Common myeloid progenitor, CD34-positive (primary cell): ENCODE measurements at places on chromosomes 16 and 17.

DNA sequence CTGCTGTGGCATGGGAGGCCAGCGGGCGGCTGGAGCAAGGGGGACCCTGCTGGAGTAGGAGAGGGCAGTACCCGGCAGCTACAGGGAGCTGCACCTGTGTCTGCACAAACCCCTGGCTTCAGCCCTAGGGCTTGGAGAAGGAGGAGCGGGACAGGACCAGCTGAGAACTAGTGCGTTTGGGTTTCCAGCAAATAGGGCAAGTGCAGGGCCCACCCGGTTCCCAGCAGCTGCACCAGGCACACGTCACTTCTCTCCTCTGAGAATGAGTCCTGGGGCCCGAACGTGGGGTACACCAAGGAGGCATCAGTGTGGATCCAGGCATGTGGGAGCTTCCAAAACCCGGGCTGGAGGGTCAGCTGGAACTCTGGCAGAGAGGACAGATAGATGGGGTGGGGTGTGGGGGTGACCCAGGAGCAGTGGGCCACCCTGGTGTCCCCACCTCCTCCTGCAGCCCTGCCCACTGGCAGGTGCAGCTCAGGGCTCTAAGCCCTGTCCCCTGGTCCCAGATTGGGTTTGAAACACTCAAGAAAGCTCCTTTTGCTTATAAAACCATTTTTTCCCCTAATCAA, 5.6 kb downstream of the C16orf89 start:
- DNase-seq = no peak

- no peak for DNase-seq
Measured at GRCh38 chr16:29892458-29892813, 6.9 kb downstream of the SEZ6L2 start.

GRCh38 chr17:31931756-31932155, 5.1 kb upstream of the SUZ12 start:
- DNase-seq = no peak

GRCh38 chr16:89845417-89845816, 17.1 kb downstream of the SPIRE2 start:
- peak; percentile 28 for DNase-seq

- peak; percentile 49 for DNase-seq
Measured at GRCh38 chr17:59853168-59853918, 39.4 kb downstream of the TUBD1 start.

GRCh38 chr16:1010815-1011214, 29.2 kb downstream of the SOX8 start:
- no peak for DNase-seq

GRCh38 chr17:1033503-1033902, 36.6 kb downstream of the TIMM22 start:
- DNase-seq = peak; percentile 74

DNA sequence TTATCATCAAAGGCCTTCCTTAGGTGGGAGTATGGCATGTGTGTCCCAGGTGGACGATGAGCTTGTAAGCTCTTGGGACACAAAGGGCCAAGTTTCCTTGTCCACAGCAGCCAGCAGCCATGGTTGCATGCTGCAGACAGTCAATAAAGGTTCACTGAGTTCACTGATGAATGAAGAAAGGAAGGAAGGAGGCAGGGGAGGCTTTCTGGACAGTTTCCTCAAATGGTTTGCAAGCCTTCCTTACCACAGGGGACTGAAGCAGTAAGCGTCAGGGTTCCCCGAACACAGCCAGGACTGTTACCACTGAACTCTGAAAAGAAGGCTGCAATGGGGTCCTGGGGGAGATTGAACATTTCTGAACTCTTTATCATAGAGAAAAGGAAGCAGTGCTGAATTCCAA, 111.1 kb downstream of the GAS7 start:
- peak; percentile 57 for DNase-seq

DNA sequence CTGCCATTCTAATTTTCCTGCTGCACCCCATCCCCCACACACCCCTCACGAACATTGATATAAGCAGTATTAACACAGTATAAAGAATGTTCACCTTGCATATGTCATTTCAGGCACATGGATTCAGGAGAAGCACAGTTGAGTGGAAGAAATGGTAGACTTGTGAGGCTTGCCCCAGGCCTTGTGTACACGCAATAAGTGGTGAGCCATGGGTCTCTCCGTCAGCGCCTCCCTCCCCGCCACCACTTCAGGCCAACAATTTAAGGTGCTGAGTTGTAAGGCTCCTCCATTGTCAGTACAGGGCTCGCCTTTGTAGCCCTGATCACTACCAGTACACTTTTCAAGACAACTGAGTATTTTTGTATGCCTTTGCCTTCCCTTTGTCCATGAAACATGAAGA, 12.2 kb upstream of the CLEC18C start:
- DNase-seq = no peak

GRCh38 chr17:71883258-71883657, 237.6 kb upstream of the SOX9 start:
- DNase-seq = no peak

DNA sequence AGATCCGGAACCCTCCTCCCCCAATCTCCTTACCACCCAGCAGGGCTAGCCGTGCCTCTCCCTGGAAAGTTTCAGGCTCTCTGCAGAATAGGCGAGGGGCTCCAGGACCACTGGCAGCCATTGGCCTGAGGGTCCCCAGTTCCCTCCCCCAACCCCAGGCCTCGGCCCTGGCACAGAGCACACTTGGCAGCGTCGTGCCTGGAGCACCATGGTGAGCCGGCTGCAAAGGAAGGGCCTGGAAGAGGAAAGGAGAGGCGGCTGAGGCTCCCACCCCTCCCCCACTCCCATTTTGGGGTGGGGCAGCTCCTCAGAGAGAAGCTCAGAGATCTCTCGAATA, 369 bp upstream of the BTBD17 start:
- DNase-seq = no peak

DNA sequence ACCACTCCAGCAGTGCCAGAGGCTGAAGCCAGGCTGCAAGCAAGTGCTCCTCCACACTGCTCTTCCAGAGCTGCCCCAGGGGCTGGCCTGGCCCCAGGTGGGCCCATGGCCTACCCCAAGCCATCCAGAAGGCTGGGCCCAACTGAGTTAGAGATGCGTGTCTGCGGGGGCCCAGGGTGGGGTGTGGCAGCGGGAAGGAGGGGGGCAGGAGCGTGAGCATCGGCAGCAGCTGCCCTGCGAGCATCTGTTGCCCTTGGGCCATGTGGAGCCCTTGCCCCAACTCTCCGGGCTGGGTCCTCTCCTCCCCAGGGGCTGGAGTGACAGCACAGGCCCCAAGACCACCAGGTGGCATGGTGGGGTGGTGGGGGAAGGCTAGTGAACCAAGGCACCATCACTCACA, 7.3 kb upstream of the SREBF1 start:
- DNase-seq = no peak

DNA sequence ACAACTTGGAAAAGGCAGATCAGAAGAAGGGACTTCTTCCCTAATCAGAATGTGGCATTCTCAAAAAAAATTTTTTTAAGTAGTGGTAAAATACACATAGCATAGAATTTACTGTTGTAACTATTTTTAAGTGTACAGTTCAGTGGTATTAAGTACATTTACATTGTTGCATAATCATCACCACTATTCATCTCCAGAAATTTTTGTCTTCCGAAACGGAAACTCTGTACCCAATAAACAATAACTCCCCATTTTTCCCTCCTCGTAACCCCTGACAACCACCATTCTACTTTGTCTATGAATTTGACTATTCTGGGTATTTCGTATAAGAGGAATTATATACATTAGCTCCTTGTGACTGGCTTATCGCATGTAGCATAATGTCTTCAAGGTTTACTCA, 18.9 kb downstream of the METTL9 start:
- DNase-seq = no peak

- DNase-seq = no peak
Measured at GRCh38 chr17:50033316-50033715, 22.6 kb upstream of the ITGA3 start.

DNA sequence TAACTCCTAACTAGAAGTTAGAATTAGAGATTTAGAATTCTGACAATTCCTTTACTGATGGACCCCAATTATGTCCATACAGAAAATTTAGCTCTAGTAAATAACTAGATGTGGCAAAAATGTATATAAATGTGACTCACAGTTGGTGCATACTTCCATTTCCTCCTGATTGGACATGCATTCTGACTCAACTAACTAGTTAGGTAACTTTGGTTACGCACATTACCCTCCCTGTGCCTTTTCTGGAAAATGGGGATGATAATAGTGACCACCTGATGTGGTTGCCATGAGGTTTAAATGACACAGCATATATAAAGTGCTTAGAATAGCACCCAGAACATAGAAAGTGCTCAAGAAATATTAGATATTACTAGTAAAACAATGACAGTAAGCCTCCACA, 550.0 kb upstream of the SALL1 start:
- DNase-seq = no peak

DNA sequence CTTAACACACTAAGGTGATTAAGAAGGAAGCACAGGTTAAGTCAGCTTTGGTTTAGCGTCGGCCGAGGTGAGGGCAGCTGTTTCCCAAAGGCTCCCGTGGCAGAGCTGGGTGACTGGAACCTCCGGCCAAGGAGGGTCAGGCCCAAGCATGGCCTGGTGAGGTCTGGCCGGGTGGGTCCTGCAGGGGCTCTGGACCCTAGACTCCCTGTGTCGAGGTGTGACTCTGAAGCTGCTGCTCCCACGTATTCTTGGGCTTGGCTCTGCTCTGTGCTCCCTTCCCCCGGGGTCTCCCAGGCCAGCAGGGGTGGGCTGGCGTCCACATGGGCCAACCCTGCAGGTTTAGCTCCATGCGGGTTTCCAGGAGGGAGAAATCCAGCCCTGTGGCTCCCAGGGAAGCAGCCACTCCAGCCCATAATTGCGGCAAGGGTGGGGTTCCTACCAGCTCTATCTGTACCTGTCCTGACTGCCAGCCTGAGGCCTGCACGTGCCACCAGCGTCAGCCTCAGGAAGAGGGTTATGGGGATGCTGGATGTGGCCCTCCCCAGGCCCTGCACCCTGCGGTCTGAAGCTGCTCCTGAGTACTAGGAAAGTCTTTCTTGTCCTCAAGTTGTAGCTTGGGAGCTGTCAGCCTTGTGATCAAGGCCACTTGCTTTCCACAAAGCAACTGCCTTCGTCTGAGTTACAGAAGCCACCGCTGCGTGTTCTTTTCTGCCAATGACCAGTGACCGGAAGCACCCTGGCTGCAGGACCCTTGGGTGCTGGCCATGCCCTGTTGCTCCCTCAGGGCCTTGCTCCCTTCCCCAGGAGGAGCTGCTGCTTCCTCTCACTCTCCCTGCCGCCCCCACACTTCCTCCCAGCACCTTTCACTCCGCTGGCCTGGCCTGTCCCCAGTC, 4.8 kb downstream of the CDK5R1 start:
- no peak for DNase-seq
